ENCODE measurements at places on chromosomes 1 and 21. TPM values are rescaled to one million over a fixed set of nuclear protein-coding genes. Genes with fewer than 3 reads are reported as not detected.

The GJA8 gene
- total RNA-seq, result not detected

The TACSTD2 gene
- 0.11 TPM for total RNA-seq

The LAMC2 gene
- total RNA-seq, result not detected

The BEND5 gene
- 0.95 TPM for total RNA-seq

The ENTREP3 gene
- 39.8 TPM for total RNA-seq

The TFAP2E gene
- 1.3 TPM for total RNA-seq

The PPM1J gene
- total RNA-seq, result 0.37 TPM
